ENCODE measurements at places on chromosomes 16 and 17.

- no peak for DNase-seq
Observed at GRCh38 chr17:62660629-62661118, 33.2 kb downstream of the MRC2 start.

- no peak for DNase-seq
Observed at GRCh38 chr16:12639044-12639443, 164.6 kb downstream of the CPPED1 start.

GRCh38 chr17:9628509-9628908, 16.8 kb upstream of the USP43 start:
- no peak for DNase-seq

- no peak for DNase-seq
Observed at GRCh38 chr16:78694414-78694813, 595.0 kb downstream of the WWOX start.

DNA sequence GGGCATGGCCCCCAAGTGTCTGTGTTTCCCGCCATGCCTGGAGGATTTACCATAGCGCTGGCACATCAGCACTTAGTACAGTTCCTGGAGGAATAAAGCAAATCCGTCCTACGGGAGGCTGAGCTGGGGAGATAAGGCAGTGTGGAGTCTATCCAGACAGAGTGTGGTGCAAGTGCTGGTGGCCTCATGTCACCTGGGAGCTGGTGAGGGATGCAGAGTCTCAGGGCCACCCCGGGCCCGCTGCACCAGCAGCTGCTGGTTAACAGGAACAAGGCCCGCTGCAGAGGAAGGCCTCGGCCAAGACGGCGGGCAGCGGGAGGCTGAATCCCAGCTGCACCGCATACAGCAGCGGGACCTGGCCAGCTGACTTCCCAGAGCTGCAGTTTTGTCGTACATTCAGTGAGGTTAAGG, 57.3 kb upstream of the CDC42EP4 start:
- no peak for DNase-seq

GRCh38 chr17:38451840-38452529, 23.7 kb downstream of the ARHGAP23 start:
- no peak for DNase-seq

DNA sequence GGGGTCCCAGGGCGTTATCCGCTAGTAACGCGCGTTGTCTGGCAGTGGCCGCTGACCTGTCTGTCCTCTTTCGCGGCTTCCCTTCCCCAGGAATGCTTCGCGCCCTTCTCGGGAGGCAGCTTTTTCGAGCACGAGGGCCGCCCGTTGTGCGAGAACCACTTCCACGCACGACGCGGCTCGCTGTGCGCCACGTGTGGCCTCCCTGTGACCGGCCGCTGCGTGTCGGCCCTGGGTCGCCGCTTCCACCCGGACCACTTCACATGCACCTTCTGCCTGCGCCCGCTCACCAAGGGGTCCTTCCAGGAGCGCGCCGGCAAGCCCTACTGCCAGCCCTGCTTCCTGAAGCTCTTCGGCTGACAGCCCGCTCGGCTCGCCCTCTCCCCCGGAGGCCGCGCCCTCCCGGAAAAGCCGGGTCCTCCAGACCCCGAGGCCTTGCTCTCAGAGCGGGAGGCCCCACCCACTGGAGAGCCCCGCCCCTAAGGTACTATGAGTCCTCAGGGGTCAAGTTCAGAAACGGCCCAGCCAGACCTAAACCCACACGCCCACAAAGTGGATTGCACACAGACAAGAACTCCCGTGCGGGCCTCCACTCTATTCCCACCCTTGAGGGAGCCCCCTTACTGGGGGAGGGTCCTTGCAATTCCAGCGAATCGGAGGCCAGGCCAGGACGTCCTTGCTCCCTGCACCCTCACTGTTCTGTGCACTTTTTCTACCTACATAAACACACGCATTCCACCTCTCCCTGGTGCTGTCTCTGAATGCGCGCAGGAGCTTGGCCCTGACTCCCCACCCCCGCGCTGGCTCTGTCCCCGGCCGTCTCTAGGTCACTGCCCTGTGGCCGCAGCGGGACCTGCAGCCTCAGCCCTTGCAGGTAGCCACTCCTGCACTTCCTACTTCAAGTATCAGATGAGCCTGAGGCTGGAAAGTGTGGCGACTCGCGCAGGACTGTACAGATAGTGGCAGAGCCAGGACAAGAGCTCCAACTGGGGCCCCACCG, 5.4 kb upstream of the SLC5A2 start:
- peak; percentile 61 for DNase-seq

- DNase-seq = no peak
Observed at GRCh38 chr17:21382560-21383495, 6.7 kb downstream of the KCNJ12 start.

All from activated naive CD8-positive, alpha-beta T cell treated with anti-CD3 and anti-CD28 coated beads, Interleukin-2, amount 10 ng/mL, durations not matched to agents 7 days and 5 days (primary cell).